ENCODE measurements at places on chromosomes 2 and 18. TPM values are rescaled to one million over a fixed set of nuclear protein-coding genes. Genes with fewer than 3 reads are reported as not detected.

- H3K27me3 ChIP-seq = no peaks in the 10 kb centered on the region
- peaks cover 28% of the 10 kb centered on the region for H3K4me1 ChIP-seq
- H3K4me3 ChIP-seq = no peak overlapping the region
- DNase-seq = no peak
- H3K36me3 ChIP-seq = peaks cover 21% of the 10 kb centered on the region
Measured at GRCh38 chr18:47898696-47899095, 31.8 kb downstream of the SMAD2 start.

DNA sequence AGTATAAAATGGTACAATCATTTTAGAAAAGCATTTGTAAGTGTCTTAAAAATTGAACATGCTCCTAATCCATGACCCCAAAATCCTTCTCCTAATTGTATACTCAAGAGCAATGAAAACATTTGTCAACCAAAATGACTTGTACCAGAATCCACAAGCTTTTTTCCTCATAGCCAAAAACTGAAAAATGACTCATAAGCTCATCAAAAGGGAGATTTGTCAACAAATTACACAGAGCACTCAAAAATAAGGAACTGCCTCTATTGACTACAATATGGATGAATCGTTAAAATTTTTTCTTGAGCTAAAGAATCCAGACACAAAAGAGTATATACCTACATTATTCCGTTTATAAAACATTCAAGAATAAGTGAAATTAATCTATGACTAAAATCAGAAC, 544.8 kb downstream of the ARHGAP15 start:
- H3K27ac ChIP-seq = no peak overlapping the region
- H3K4me1 ChIP-seq = no peaks in the 10 kb centered on the region
- H3K36me3 ChIP-seq = no peaks in the 10 kb centered on the region
- no peak overlapping the region for H3K4me3 ChIP-seq

GRCh38 chr2:221060376-221060775, 511.7 kb downstream of the EPHA4 start:
- H3K27me3 ChIP-seq = no peaks in the 10 kb centered on the region
- no peak overlapping the region for H3K4me3 ChIP-seq
- H3K36me3 ChIP-seq = no peaks in the 10 kb centered on the region
- no peak for DNase-seq

GRCh38 chr2:42786561-42787345, 5.6 kb downstream of the HAAO start:
- peaks cover 5% of the 10 kb centered on the region for H3K4me1 ChIP-seq
- H3K4me3 ChIP-seq = no peak overlapping the region
- H3K36me3 ChIP-seq = no peaks in the 10 kb centered on the region
- DNase-seq = no peak
- H3K27ac ChIP-seq = no peak overlapping the region

The SCN9A gene
- total RNA-seq = 24.1 TPM

The VIL1 gene
- total RNA-seq = 0.40 TPM
